ENCODE measurements at places on chromosomes 16 and 17.

DNA sequence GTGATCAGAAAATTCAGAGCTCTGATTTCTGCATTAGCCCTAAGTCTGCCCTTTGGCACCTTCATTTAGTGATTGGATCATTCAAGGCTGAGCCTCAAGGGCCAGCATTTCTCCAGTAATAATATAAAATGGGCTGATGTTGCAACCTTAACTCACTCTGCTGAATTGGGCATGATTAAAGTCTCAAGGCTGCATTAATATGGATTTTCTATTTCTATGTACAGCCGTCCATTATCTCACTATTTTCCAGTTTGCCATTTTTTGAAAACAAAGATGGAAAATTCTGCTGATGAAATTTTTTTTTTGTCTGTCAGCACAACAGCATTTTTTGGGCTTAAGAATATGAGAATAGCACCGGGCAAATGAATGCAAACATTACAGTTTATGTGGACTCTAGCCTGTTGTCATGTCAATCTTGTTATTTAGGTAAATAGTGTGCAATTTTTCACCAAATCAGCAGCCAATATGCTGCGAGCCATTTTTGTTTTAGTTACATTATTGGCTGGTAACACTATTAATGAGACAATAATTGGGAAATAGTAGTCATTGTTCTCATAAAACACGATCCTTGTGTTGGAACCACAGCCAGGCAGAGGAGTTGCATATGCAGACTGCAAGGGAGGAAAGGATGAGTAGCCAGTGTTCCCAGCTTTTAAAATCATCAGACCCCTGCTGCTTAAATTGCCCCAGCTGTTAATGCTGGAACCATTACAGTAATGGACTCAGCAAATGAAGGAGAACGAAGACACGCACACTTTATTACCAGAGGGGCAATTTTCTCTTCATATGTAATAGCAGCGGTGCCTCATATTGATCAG lies 10.5 kb downstream of the FTO start:
- no peak for DNase-seq

DNA sequence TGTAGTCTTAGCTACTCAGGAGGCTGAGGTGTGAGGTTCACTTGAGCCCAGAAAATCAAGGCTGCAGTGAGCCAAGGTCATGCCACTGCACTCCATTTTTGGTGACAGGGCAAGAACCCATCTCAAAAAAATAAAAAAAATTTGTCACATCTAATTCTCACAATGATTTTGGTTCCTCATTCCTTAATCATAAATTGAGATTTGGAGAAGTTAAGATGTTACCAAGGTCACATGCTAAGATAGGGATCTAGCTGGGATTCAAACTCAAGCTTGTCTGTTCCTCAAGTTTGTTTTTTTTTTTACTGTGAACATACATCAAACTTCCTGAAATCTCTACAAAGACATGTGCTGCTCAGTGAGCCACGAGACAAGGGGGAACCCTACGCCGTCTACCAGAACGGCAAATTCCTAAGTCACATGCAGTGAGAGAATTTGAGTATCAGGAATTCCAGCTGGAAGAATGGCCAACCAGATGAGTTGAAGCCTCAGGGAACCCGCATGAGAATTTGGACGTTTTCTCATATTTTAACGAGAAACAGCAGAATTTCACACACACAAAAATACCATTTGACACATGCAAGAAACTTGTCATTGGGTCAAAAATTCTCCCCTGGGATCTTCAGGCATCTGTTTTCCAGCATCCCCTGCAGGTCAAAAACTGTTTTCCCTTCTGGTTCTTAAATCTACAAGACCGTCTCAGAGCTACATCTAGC lies 414.1 kb upstream of the GOT2 start:
- no peak for DNase-seq

- DNase-seq = no peak
Observed at GRCh38 chr16:1075546-1075945, 3.0 kb downstream of the SSTR5 start.

- peak; percentile 81 for DNase-seq
Observed at GRCh38 chr16:29007730-29008593, 23.1 kb downstream of the LAT start.

- DNase-seq = no peak
Observed at GRCh38 chr16:28181515-28181914, 30.2 kb downstream of the XPO6 start.

DNA sequence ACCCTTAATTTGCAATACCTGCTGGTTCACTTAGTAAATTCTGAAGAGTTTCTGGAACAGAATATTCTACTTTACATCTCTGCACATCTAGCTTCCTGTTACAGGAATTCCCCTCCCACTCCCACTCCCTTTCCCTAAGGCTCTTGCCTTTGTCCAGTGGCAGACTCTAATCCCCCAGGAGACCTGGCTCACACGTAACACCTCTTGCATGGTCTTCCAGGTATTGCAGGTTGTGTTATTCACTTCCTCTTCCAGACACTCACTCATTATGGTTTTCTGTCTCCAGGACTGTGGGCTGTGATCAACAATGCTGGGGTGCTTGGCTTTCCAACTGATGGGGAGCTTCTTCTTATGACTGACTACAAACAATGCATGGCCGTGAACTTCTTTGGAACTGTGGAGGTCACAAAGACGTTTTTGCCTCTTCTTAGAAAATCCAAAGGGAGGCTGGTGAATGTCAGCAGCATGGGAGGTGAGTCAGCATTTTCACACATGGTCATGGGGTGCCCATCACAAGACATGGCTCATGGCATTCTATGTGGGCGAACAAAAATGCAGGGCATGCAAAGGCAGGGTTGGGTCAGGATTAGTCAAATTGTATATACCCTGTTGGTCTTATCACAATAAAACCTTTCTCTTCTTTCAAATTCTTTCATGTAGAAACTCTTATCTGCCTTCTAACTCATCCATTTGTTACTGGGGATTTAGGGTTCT lies 35.8 kb downstream of the HSD17B2 start:
- DNase-seq = no peak

GRCh38 chr16:12188935-12189249 lies 212.4 kb downstream of the SNX29 start:
- no peak for DNase-seq

GRCh38 chr16:51155199-51155607 lies 4.1 kb upstream of the SALL1 start:
- no peak for DNase-seq

- DNase-seq = no peak
Observed at GRCh38 chr17:55770196-55770870, 19.5 kb downstream of the PCTP start.

DNA sequence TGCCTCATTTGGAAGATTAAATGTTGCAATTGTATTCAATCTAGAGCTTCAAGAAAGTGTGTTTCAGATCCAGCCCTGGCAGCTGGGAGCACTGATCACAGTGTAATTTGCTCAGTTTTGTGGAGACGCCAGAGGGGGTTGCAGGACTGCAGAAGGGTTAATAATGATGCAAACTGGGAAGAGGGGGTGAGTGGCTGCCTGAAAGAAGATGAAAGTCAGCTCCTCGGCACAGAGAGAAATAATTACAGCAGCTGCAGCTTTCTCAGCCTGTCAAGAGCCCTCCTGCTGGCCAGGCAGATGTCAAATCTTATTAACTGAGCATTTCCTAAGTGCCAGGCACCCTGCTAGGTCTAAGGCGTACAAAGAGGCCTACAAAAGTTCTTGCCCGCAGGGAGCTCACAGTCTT lies 97.7 kb downstream of the ZNF18 start:
- no peak for DNase-seq

DNA sequence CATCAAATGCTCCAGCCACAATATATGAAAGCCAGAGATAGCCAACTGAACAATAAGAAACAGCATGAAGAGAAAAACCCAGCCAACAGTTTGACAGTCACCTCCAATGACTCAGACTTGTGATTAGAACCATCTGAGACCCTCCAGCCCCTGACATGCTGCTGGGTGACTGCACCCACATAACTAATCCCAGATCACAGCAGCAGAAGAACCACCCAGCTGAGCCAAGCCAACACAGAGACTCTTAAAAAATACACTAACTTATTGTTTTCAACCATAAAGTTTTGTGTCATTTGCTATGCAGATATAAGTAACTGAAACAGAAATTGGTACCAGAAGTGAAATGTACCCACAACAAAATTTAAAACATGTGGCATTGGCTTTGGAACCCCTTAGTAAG lies 314.3 kb upstream of the DYNLRB2 start:
- DNase-seq = no peak

DNA sequence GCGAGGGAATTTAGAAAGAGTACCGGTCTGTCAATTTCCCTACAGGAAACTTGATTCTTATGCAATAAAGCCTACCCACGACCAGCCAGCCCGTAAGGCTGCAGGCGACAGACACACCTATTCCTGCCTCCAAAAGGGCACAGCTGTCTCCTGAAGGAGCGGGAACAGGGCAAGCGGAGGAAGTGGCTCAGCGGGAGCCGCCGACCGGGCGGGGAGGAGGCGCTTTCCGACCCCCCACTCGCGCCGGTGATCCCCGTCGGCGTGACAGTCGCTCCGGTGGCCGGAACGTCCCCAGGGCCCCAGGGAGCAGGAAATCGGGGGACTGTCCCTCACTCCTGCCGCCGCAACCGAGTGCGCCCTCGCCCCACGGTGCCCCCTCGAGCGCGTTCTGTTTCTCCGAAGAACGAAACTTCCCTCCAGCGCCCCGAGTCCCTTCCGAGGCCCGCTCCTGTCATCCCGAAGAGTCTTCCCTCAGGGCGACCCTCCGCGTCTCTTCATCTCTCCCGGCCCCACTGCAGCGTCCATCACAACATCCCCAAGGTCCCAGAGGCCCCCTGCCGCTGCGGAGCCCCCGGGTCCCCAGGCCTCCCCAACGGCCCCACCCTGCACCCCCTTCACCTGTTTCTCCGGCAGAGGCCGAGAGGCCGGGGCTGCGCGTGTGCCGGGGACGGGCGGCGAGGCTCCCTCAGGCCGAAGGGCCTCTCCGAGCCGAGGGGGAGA lies 421 bp downstream of the STAT3 start:
- DNase-seq = peak; percentile 54

DNA sequence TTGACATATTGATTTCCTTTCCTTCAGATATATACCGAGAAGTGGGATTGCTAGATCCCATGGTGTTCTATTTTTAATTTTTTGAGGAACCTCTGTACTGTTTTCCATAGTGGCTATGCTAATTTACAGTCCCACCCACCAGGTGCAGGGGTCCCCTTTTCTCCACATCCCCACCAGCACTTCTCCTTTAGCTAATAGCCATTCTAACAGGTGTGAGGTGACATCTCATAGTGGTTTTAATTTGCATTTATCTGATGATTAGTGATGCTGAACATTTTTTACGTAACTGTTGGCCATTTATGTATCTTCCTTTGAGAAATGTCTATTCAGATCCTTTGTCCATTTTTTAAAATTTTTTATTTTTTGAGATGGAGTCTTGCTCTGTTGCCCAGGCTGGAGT lies 93.9 kb downstream of the SDR42E1 start:
- DNase-seq = no peak

DNA sequence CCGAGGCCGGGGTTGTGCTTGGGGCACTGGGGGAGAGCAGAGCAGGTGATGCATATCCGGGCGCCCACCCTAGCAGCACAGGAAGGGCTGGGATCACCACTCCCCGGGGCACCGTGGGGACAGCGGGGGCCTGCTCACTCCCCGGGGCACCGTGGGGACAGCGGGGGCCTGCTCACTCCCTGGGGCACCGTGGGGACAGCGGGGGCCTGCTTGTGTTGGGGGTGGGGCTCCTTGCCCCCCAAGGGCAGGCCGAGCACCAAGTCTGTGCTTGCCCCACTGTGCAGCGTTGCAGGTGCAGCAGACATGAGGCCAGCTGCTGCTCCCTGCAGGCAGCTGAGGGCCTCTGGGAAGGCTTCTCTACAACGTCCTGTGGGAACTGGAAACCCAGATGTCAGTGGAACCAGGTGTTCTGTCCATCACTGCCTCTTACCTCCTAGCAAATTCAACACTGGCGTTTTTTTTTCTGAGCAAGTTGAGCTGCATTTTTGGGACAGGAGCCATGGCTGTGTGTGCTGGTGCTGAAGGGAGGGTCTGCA lies 25.0 kb upstream of the ZNF750 start:
- no peak for DNase-seq

GRCh38 chr17:41689497-41690299 lies 1.0 kb downstream of the EIF1 start:
- peak; percentile 66 for DNase-seq
